ENCODE measurements at places on chromosomes 13 and 19.

DNA sequence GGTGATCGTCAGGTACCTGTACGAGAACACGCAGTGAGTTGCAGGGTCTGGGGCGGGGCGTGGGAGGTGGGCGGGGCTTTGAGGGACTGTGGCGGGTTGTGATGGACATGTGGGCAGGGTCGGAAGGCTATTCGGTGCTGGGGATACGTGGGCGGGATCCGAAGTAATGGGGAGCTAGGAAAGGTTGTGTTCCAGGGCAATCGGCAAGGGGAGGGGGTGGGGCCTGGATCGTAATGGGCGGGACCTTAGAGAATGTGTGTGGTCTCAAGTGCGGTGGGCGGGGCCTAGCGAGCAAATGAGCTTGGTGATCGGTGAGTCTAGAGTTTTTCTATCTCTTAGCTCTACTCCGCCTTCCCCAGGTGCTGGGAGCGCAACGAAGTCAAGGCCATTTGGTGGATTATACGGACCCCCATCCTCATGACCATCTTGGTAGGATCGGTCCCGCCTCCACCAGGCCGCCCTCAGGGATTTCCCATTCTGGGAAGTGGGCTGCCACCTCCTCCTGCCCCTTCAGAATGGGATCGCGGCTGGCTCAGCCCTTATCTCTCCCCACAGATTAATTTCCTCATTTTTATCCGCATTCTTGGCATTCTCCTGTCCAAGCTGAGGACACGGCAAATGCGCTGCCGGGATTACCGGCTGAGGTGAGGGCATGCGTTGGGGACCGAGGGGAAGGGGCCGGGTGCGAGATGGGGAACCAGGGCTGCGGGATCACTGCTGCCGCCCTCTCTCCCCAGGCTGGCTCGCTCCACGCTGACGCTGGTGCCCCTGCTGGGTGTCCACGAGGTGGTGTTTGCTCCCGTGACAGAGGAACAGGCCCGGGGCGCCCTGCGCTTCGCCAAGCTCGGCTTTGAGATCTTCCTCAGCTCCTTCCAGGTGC is 9.6 kb downstream of the GIPR start:
- peak; percentile 63 for DNase-seq

DNA sequence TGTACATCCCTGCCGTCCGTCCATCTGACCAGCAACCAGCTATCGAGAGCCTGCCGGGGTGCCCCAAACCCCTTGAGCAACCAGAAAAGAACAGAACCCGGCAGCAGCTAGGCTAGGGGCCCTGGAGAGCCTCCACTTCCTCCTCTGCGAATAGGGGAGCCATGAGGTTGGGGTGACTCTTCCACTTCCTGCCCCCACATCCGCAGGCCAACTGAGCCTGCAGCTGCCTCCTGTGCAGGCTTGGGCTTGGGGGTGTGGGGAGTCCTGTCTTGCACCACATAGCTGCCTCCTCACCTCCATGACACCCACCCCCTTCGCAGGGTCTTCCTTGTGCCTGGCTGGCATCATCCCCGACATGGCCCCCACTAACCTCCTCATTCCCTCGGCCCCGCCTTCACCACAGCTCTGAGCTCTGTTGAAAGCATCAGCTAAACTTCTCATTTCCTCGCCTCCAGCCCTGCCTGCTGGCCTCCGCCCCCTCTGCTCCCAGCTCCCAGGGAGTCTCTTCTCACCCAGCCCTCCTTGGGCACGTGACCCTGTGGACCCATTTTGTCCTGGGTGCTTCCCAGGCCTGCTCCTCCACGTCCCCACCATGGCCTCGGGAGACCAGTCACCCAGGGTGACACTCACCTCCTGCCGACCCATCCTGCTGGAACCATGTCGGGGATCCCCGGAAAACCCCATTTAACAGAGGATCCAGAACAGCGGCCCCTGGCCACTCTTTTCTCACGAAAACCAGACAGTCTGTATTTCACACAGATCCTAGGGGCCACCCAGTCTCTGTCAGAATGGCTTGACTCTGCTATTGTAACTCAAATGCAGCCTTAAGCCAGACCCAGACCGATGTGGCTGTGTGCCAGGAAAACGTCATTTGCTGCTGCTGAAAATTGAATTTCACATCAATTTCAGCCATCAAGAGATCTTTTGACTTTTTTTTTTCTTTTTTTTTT is 50.4 kb downstream of the MYO9B start:
- no peak for DNase-seq

DNA sequence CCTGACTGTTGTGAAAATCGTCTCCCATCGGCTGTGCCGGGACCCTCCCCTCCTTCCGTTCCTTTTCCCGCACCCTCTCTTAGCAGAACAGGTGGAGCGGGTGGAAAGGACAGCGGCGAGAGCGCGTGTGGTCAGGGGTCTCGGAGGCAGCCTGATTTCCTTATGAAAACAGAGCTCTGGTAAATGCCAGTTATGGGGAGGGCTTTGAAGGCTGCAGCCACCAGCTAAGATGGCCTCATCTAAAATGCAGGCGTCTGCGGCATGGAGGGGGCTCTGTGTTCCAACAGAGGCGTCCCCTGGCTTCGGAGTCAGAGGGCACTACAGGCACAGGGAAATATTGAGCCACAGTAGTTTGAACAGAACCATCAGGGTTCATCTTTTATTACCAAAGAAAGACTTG is 93.8 kb upstream of the SOX1 start:
- DNase-seq, result no peak

- no peak for DNase-seq
Observed at GRCh38 chr19:2345076-2345475, 15.0 kb upstream of the TMPRSS9 start.

GRCh38 chr19:7492142-7492541 is 3.3 kb upstream of the PEX11G start:
- no peak for DNase-seq

DNA sequence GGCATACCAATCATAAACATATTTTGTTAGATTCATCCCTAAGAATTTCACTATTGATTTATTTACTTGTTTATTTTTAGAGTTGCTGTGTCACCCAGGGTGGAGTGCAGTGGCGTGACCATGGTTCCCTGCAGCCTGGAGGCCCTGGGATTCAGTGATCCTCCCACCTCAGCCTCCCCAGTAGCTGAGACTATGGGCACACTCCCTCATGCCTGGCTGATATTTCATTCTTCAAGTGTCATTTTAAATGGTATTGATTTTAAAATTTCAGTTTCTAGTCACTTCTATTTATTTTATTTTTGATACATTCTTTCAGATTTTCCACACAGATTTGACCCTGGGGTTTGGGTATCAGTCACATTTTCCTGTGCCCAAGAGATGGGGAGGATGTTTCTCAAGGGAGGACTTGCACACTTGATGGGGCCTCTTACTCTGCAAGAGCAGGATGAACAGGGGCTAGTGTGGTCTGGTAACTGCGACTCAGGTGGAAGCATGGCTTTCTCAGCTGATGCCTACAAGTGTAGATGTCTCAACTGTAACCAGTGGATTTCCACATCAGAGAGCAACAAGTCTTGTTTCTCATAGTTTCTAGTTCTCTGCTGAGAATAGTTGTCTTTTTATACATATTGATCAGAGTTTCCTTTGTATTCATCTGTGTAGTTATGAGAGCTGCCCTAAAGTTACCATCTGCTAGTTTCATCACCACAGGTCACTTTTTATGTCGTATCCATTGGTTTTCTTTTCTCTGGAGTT is 40.2 kb downstream of the CCNE1 start:
- no peak for DNase-seq

GRCh38 chr19:48683349-48683748 is 10.5 kb upstream of the NTN5 start:
- DNase-seq, result no peak

- DNase-seq, result no peak
Observed at GRCh38 chr13:74554569-74555275, 420.5 kb upstream of the KLF12 start.

- DNase-seq, result no peak
Observed at GRCh38 chr13:28719227-28720055, 671 bp upstream of the SLC46A3 start.

- DNase-seq, result peak; percentile 45
Observed at GRCh38 chr19:49014123-49014869, 2.6 kb downstream of the LHB start.

GRCh38 chr13:114119196-114119595 is 13.2 kb downstream of the RASA3 start:
- no peak for DNase-seq

- no peak for DNase-seq
Observed at GRCh38 chr13:79126706-79127105, 279.3 kb downstream of the RBM26 start.

GRCh38 chr19:51921949-51922348 is 5.3 kb upstream of the ZNF613 start:
- no peak for DNase-seq

GRCh38 chr13:40094056-40094455 is 438.6 kb downstream of the COG6 start:
- no peak for DNase-seq

Measured in K562 (cell line).